ENCODE measurements at places on chromosomes 1 and 21.
A peak's percentile ranks its signal among the peaks of the same experiment; 100 is the strongest.

GRCh38 chr1:240528591-240528990 is 83.4 kb downstream of the GREM2 start:
- DNase-seq: no peak

GRCh38 chr1:59427155-59427554 is 130.3 kb downstream of the FGGY start:
- no peak for DNase-seq

- peak; percentile 93 for DNase-seq
These were observed at the start of gene USP48 for GRCh38 chr1:21782868-21783678. Gene USP48 (minus strand): TSS chr1:21783149. CDS start chr1:21782957, 192 bp downstream.

GRCh38 chr21:31334648-31335121 is 9.4 kb downstream of the TIAM1 start:
- peak; percentile 89 for DNase-seq

DNA sequence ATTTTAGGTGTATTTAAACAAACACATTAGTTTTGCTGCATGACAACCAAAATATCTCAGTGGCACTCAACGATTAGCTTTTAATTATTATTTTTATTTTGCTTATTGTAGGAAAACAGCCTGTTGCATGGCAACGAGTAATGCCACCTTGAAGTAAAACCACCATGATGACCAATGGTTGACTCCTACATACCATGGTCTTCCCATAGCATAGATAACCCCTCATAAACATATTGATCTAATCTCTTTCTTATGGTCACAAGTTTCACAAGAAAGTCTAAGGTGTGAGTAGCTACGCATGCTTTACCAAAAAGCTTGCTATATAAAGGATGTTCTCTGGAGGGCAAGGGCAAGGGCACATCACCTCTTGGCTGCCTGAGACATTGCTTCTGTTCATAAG is 61.5 kb upstream of the PTBP2 start:
- DNase-seq: no peak

- DNase-seq: no peak
These were observed 148.5 kb upstream of the KCNK2 start for GRCh38 chr1:214934045-214934444.

DNA sequence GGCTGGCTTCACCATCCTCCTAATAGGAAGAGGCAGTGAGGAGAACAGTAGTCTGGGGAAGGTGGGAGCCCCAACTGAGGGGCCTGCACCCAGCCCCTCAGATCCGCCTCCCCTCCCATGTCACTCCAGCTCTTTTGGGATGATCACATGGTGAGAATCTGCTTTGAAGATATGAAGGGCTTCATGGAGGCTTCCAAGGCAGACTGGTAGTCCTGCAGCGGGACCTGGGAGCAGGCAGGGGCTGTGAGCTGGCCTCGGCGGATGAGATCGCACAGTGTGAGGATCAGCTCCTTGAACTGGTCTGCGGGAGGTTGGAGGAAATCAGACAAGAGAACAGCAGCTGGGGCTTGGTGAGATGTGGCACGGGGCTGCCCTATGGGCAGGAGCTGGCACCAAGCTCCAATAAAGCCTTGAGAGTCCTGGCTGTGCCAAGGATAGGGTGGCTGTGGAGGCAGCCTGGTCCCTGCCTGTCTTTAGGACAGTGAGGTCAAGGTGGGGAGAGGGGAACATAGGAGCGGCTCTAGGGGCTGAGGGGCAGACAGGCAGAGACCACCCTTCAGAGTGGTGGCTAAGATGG is 12.3 kb upstream of the SRSF4 start:
- no peak for DNase-seq

- no peak for DNase-seq
These were observed 1.7 kb downstream of the MARCKSL1 start for GRCh38 chr1:32334274-32334861.

DNA sequence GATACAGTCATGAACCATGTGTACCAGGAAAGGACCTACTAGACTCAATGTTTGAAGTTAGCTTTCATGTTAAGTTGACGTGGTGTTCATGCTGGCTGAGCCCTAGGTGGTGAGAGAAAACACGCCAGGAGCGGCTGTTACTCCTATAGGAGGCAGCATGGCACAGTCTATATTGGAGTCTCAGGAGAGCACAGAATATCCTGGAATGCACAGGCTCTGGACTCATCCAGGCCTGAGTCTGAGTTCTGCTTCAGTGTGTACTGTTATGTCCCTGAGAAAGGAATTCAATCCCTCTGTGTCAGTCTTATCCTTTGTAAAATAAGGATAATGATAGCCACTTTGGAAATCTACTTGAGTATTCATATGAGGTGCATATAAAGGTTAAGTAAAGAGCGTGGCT is 41.2 kb downstream of the DPT start:
- DNase-seq: no peak

DNA sequence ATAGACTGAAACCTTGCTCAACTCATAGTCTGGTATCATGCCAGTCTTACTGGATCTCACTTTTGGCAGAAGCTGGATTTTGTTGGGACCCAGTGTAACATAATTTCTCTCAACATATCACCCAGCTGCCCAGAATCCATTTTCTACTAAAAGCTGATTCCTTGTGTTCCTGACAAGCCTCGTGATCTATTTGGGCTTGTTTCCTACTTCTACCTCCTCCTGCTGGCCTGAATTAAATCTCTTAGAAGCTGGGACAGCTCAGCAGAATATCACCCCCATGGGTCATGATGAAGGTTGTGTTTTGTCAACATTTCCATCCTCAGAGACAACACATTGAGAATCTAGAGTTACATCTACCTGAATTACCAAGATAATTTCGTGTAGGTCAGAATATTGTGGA is 7.7 kb downstream of the GOLT1A start:
- no peak for DNase-seq

Data from NCI-H2029 (cell line).